ENCODE measurements at places on chromosomes 7 and 10.

DNA sequence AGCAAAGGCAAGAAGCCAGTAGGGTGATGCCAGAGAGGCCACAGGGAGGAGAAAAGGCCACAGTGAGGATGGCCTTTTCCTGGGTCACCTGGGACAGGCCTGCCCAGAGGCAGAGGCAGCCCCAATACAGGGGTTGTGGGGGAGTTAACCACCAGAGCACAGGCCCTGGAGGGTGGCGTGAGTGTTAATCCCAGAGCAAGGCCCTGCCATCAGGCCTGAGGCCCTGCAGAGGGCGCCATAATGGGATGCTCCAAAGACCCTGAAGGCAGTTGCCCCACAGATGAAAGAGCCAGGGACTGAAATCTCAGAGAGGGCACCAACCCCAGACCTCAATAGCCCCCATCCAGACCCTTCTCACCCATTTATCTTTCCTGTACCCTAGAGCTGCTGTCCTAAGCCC lies 23.9 kb downstream of the SLC13A4 start:
- DNase-seq: no peak

DNA sequence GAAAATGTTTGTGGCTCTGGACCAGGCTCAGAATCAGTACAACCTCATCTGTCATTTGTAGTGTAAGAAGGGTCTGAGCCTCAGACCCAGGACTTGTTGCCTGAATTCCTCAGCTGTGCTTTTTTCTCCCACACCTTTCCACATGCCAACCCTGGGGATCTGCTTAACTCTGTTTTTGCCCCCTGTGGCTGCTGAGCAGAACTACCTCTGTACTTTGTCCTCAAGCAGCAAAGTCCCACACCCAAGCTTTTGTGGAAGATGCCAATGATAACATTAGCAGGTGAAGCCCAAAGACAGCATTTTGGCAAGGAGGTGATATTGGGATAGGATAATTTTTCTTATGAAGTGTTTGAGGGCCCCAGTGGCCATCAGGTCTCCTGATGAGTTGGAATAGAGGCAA lies 5.8 kb upstream of the CYP2C18 start:
- DNase-seq: no peak

GRCh38 chr10:92855560-92855959 lies 7.2 kb downstream of the EXOC6 start:
- DNase-seq: no peak

GRCh38 chr10:30127120-30127541 lies 67.7 kb upstream of the JCAD start:
- no peak for DNase-seq

- DNase-seq: no peak
Measured at GRCh38 chr10:78049851-78050250, 16.2 kb downstream of the RPS24 start.

- no peak for DNase-seq
Measured at GRCh38 chr7:70489813-70490212, 642.1 kb upstream of the GALNT17 start.

GRCh38 chr7:93476491-93477344 lies 97.8 kb downstream of the CALCR start:
- no peak for DNase-seq

DNA sequence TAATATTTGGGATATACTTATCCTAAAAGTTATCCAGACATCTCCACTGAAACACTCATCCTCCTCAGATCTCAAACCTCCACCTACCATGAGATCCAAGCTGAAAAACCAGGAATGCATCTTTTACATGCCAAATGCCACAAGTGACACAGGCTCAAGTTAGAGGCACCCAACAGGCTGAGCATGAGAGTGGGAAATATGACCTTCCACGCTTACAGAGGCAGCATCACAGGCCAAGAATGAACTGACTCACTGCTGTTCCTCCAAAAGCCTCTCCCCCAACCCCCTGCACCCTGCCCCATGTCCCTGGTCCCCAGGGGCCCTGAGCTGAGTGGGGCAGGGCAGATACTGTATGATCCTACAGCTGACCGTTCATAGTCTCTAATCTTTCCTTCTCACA lies 4.8 kb upstream of the MTPAP start:
- DNase-seq: no peak

GRCh38 chr7:157151626-157152339 lies 13.1 kb downstream of the UBE3C start:
- DNase-seq: peak; percentile 35

DNA sequence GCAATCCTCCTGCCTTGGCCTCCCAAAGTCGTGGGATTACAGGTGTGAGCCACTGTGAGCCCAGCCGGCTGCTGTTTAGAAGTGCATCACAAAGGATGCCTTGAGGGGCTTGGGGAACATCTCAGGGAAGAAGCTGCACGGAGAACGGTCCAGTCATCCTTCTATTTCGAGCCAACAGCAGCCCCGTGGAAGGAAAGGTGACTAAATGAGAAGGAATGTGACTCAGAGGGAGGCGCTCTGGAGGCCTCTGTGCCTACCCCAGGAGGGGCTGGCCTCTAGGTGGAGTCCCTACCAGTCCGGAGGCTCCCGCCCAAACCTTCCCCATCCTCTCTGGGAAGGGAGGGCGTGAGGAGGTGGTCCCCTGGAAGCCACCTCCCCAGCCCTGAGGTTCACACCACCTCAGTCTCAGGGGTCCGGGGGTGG lies 76.2 kb downstream of the CTBP2 start:
- no peak for DNase-seq

DNA sequence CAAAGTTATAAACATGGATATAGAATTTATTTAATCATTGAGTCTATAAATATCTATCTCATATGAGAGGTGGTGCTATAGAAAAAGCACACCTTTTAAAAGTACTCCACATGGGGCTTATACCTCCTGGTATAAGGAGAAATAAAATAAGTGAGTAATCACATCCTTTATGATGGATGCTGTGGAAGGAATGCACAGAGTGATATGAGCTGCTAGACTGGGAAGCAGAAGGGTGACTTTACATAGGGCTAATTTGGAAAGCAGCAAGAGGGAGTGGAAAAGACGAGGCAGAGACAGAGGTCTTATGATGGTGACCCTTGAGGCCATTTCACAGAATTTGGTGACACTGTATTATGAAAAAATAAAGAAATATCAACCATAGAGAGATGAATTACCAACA lies 59.4 kb upstream of the AHR start:
- DNase-seq: no peak

DNA sequence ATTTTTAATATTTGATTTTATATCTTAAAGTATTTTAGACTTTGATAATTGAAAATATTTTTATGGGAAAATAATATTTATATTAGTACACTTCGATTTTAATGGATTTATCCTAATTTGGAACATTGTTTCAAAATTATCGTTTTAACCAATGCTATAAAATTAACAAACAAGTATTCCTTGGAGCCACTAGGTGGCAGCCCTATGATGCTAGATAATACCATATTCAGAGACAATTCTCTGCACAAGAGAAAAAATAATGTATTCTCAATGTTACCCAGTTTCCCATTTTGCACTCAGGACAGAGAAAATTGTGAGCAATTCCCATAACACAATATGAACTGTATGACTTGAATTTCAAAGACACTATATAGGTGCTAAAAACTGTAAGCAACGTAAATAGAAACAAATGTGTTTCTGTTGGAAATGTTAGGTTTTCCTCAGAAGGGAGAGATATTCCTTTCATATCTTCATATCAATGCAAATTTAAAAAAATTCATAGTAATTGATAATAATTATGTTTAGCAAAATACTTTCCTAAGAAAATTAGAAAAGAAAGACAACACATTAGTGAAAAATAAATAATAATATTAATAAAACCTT lies 237.8 kb downstream of the SEMA3E start:
- peak; percentile 50 for DNase-seq

- no peak for DNase-seq
Measured at GRCh38 chr10:15439341-15439842, 68.3 kb upstream of the FAM171A1 start.

- no peak for DNase-seq
Measured at GRCh38 chr7:158766570-158767281, 62.1 kb upstream of the NCAPG2 start.

DNA sequence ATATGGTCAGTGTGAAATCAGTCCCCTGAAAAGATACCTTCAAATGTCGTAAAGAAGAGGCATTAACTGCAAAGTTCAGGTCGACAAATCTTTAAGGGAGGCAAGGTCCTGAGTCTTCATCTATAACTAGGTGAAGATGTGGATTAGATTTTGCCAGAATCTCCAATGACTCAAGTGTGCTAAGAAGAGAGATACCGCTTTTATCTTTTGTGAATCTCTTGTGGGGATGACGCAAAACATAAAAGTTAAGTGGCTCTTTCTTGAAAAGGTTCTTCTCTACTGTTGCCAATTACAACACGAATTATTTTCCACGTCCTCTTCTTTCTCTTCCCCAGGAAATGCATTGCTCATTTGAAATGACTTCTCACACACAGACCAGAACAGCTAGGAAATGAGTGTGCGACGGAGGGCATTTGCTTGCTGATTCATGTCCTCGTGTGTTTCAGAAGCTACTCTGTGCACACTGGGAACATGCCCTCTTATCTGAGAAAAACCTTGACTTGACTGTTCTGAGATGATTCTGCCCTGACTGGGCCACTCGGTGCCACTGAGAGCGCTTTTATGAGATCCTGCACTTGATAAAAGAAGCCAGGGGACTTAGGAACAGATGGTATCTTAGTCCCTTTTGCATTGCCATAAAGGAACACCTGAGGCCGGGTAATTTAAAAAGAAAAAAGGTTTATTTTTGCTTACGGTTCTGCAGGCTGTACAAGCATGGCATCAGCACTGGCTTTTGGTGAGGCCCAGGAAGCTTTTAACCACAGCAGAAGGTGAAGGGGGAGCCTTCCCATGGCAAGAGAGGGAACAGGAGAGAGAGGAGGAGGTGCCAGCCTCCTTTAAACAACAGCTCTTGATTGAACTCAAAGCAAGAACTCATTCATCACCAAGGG lies 169.5 kb upstream of the PFKP start:
- no peak for DNase-seq

DNA sequence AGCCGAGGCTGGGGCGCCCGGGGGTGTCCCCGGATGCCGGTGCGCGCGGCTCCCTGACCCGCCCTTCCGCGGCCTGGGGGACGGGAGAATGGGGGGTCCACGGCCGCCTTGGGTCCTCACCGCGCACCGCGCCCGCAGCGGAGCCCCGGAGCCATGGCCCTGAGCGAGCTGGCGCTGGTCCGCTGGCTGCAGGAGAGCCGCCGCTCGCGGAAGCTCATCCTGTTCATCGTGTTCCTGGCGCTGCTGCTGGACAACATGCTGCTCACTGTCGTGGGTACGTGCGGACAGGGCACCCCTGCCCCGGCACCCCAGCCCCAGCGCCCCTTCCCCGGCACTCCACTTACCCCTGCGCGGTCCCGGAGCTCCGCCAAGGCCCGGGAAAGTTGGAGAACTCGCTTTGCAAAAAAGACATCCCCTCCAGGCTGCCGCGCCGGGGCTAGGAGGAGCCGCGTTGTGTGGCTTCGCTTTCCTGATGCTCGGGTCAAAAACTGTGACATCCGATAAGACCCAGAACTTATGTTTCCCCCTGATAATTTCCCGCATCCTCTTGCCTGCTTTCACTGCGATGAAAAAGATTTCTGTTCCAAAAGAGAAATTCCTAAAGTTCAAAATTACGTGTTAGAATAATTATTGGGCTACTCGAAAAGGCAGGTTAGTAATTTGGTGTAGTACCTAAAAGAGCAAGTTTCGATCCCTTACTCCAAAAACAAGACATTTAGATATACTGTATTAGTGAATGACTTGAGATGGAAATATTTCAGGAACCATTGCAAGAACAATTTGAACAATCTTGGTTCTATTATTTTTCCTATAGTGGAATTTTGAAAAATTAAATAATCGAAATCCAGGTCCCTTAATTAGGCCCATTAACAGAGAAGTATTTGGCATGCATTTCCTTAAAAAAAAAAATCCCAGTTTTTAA lies 888 bp downstream of the SLC18A2 start:
- DNase-seq: no peak

DNA sequence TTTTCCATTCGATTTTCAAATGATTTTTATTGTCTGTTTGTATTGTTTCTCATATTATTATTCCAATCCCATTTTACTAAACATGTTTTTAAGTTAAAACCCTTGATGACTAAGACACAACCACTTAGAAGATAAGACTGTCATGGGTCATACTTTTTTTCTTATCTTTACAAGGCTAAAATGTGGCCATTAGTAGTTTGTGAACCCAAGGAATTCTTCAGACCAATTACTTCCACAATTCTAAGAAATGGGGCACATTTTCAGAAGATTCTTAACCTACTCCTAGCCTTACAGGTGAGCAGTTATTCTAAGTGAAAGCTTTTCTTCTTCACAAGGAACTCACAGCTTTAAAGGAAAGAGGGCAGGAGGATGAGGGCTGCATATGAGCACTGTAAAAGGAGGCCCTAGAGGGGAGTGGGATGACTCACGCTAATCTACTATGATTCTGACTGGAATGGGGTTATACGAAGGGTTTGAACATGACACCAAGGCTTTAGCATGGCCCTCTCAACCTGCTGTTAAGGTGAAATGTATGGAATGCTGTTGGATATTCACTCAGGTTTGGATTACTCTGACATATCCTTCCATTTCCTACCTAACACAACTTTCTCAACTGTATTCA lies 81.0 kb downstream of the SORCS1 start:
- DNase-seq: no peak

DNA sequence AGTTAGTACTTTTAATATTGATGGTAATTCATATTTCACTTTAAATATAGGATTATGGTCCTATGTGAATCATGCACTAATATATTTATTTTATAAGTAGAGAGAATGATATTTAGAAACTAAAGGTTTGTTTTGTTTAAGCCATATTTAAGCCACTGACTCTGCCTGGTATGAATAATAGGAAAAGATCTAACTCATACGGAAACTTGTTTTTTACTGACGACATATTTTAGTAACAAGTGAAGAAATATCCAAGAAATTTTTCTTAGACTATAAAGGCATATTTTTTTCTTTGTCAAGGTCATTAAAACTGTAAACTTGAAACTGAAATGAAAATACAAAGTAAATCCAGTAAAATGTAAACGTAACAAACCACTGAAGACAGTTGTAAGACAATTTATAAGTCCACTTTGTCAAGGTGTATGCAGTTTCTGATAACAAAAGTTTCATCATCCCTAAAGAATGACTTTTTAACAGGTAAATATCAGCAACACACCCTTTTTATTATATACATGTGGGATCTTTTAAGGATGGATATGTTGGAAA lies 147.1 kb downstream of the PHF14 start:
- no peak for DNase-seq

GRCh38 chr10:64093946-64094535 lies 572.8 kb downstream of the REEP3 start:
- DNase-seq: no peak

GRCh38 chr7:155863721-155864151 lies 51.5 kb upstream of the SHH start:
- DNase-seq: no peak

DNA sequence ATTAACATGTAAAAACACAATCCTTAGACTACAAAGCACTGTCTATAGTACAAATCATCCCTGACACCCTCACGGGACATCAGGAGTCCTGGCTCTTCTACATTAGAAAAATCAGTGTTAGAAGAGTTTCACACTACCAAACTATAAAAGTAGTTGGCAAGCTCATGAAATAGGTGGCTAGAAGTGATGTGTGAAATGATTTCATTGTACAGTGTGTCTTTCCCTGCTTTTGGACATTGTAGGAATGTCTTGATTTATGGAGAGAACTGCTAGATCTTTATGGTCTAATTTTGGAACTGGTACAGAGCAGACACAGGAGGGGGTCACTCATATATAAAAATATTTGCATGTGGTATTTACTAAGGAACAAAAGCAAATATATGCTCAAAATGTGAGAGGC lies 33.2 kb downstream of the SEMA3A start:
- DNase-seq: peak; percentile 96

- no peak for DNase-seq
Measured at GRCh38 chr10:132507409-132507955, 30.1 kb upstream of the INPP5A start.
